HCT116 (cell line): ENCODE measurements at places on chromosomes 3 and 15.

GRCh38 chr3:37526511-37526910 is 335.2 kb upstream of the CTDSPL start:
- no peaks in the 10 kb centered on the region for H3K27me3 ChIP-seq
- no peak for DNase-seq
- H3K36me3 ChIP-seq, result no peaks in the 10 kb centered on the region
- no peak overlapping the region for H3K27ac ChIP-seq

- H3K27ac ChIP-seq, result no peak overlapping the region
- H3K4me1 ChIP-seq, result no peaks in the 10 kb centered on the region
- DNase-seq, result no peak
Observed at GRCh38 chr15:81407718-81408117, 33.7 kb upstream of the TMC3 start.

- no peak overlapping the region for H3K27ac ChIP-seq
- no peaks in the 10 kb centered on the region for H3K36me3 ChIP-seq
- peaks cover 23% of the 10 kb centered on the region for H3K27me3 ChIP-seq
Observed at GRCh38 chr15:101543431-101543830, 53.9 kb upstream of the PCSK6 start.

GRCh38 chr3:143476965-143477640 is 357.5 kb downstream of the CHST2 start:
- H3K4me3 ChIP-seq, result no peak overlapping the region
- no peak overlapping the region for H3K27ac ChIP-seq
- H3K4me1 ChIP-seq, result no peaks in the 10 kb centered on the region
- no peaks in the 10 kb centered on the region for H3K36me3 ChIP-seq

GRCh38 chr3:139718415-139718814 is 40.6 kb upstream of the NMNAT3 start:
- no peak overlapping the region for H3K4me3 ChIP-seq
- H3K27ac ChIP-seq, result no peak overlapping the region
- H3K27me3 ChIP-seq, result peaks cover 74% of the 10 kb centered on the region
- H3K4me1 ChIP-seq, result no peaks in the 10 kb centered on the region
- peak; percentile 26 for DNase-seq
- H3K36me3 ChIP-seq, result no peaks in the 10 kb centered on the region

- peaks cover 37% of the 10 kb centered on the region for H3K4me1 ChIP-seq
- no peaks in the 10 kb centered on the region for H3K27me3 ChIP-seq
- peak overlapping the region; percentile 85 for H3K4me3 ChIP-seq
Observed at GRCh38 chr15:64096668-64097384, 1.0 kb downstream of the SNX1 start.

DNA sequence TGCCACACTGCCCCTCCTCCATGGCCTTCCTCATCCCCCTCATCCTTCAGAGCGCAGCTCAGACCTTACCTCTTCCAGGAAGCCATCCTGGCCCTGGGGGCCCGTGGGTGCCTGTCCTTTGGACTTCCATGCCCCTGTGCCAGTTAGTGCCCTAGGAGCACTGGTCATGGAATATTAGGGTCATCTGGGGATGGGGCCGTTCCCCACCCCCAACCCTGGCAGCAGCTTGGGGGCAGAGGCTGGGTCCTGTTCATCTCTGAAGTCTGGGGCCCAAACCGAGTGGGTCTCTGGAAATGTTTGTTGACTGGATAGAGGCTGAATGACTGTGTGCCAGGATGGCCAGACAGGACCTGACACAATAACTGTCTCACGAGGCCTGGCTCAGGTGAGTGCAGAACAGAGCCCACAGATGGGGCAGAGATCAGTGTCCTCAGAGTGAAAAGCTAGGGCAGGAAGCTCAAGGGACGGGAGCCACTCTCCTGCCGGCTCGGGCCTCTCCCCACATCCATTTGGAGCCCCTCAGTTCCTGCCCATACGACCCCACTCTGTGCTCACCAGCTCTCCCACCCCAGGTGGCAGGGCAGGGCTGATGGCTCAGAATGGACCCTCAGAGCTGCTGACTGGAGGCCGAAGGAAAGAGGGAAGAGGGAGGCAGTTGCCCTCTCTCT is 62.5 kb downstream of the TLE3 start:
- no peak overlapping the region for H3K27ac ChIP-seq
- H3K27me3 ChIP-seq, result peaks cover 8% of the 10 kb centered on the region; the same call in 1 of the 2 replicates
- no peaks in the 10 kb centered on the region for H3K4me1 ChIP-seq
- no peak for DNase-seq

DNA sequence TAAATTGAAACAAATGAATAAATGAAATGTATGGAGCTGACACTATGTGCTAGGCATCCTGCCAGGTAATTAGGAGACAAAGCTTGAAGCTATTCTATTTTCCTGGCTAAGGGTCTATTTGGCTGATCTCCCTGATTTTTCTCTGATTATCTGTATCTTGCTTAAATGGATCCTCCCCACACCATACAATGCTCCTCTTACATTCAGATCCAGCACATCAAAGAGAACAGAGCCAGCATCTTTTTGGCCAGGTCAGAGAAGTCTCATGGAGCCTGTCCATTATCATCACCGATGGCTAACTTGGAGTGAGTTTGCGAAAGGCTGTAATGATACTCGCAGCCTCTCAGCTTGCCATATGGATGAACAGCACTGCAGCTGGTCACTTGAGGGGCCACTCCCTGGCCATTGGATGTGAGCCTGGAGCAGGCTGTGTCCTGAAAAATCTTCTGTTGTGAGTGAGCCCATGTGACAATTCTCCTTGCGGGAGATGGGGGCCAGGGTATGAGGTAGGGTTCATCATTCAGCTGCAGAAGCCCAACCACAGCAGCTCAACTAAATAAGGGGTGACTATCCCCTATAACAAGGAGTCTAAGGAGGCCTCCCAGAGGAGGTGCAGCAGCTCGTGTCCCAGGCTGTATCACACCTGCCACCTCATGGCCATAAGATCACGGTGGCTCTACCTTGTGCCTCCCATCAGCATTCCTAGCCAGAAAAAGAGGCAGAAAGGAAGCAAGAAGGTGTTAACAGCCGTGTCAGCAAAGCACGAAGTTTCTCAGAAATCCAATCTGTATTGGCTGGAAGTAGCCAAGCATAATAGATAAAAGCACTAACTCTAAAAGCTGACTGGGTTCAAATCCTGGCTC is 69.3 kb upstream of the ST8SIA2 start:
- H3K4me1 ChIP-seq, result no peaks in the 10 kb centered on the region
- no peak for DNase-seq
- H3K27ac ChIP-seq, result no peak overlapping the region
- H3K4me3 ChIP-seq, result no peak overlapping the region
- H3K36me3 ChIP-seq, result no peaks in the 10 kb centered on the region

DNA sequence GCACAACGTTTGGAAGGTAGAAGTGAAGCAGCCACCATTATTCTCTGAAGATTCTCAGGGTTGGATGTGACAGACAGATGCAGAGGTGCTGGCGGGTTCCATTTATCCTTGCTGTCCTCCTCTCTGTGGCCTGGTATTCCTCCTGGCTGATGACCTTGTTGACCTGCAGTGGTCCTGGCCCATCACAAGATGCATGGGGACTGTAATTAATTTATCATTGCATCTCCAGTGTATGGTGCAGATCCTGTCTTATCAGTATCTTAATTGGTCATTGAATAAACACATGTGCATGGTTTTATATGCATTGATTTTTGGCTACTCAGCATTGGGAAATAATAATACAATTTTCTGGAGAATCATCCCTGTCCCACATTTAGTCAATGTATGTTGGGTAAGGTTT is 259.4 kb upstream of the LRRFIP2 start:
- no peak overlapping the region for H3K27ac ChIP-seq
- no peaks in the 10 kb centered on the region for H3K27me3 ChIP-seq
- no peak for DNase-seq
- no peak overlapping the region for H3K4me3 ChIP-seq

GRCh38 chr15:67134067-67134838 is 68.9 kb downstream of the SMAD3 start:
- H3K27me3 ChIP-seq, result no peaks in the 10 kb centered on the region
- H3K4me3 ChIP-seq, result no peak overlapping the region
- no peak for DNase-seq
- H3K36me3 ChIP-seq, result peaks cover 14% of the 10 kb centered on the region
- no peak overlapping the region for H3K27ac ChIP-seq

- no peaks in the 10 kb centered on the region for H3K27me3 ChIP-seq
- H3K36me3 ChIP-seq, result no peaks in the 10 kb centered on the region
- no peaks in the 10 kb centered on the region for H3K4me1 ChIP-seq
- no peak overlapping the region for H3K27ac ChIP-seq
- H3K4me3 ChIP-seq, result no peak overlapping the region
Observed at GRCh38 chr3:113261626-113262303, 50.4 kb downstream of the BOC start.

- no peak overlapping the region for H3K4me3 ChIP-seq
- no peak for DNase-seq
- H3K27me3 ChIP-seq, result peaks cover 15% of the 10 kb centered on the region; the same call in 1 of the 2 replicates
- H3K36me3 ChIP-seq, result no peaks in the 10 kb centered on the region
Observed at GRCh38 chr3:114217266-114217665, 20.1 kb downstream of the ZNF80 start.

DNA sequence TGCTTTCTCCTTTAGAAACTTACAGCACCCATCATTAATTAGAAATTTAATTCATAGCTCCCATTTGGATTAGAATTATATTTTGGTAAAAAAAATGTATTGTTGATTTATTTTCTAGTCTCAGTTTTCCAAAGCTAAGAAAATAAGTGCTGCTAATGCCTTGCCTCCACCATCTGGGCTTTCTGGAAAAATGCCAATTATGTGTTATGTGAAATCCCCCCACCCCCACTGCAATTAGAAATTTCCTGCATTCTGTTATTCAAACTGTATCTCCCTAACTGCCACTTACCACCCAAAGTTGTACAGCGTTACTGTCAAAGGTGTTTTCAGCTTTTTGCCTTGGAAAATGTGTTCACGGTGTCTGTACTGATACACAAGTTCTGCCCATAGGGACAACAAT is 617.2 kb upstream of the UBE2E2 start:
- H3K4me3 ChIP-seq, result no peak overlapping the region
- DNase-seq, result no peak
- H3K4me1 ChIP-seq, result no peaks in the 10 kb centered on the region
- no peaks in the 10 kb centered on the region for H3K27me3 ChIP-seq
- no peaks in the 10 kb centered on the region for H3K36me3 ChIP-seq

DNA sequence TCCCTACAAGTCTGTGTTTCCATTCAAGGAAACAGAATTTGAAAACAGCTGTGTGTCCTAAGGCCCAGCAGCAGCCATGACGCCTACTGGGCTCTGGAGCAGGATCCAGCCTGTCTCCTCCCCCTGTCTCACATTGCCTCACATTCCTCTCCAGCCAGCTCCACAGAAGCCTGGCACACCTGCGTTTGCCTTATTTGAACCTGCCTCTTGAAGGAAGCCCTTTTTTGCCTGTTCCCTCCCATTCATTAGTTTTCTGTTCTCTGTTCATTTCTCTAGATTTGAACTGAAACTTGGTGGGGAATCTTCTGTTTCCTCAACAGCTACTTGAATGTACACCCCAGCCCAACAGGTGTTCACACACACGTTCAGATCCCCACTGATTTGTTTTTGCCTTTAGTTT is 890.5 kb downstream of the TUSC7 start:
- no peak overlapping the region for H3K4me3 ChIP-seq
- peaks cover 4% of the 10 kb centered on the region; the same call in 1 of the 2 replicates for H3K27me3 ChIP-seq
- no peak for DNase-seq
- no peak overlapping the region for H3K27ac ChIP-seq
- H3K4me1 ChIP-seq, result no peaks in the 10 kb centered on the region

- H3K4me1 ChIP-seq, result no peaks in the 10 kb centered on the region
- no peaks in the 10 kb centered on the region for H3K27me3 ChIP-seq
- no peak overlapping the region for H3K4me3 ChIP-seq
- no peaks in the 10 kb centered on the region for H3K36me3 ChIP-seq
- DNase-seq, result no peak
- no peak overlapping the region for H3K27ac ChIP-seq
Observed at GRCh38 chr3:110332629-110333028, 739.0 kb upstream of the NECTIN3 start.

DNA sequence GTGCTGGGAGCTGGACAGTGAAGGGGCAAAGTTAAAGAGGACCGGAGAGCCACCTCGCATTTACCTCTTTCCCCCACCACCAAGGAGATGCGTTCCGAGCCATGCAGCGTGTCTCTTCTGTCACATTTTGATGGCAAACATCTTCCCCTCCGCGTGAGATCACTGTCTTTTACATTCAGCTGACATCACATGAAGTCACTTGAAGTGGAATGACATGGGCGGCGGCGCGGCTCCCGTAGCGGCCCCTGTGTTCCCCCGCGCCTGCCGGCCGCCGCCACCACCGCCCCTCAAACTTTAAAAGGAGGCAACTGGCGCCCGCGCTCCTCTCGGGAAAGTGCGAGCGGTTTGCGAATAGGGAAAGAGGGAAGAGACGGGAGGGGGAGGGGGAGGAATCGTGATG is at the start of gene FEZF2:
Gene FEZF2 (minus strand): TSS at position 336 of the 400 bp plus-strand sequence. CDS start 682 bp downstream, outside the sequence.
- no peak for DNase-seq
- no peaks in the 10 kb centered on the region for H3K36me3 ChIP-seq
- no peak within 1 kb of the TSS for H3K27ac ChIP-seq
- H3K27me3 ChIP-seq, result peaks cover 19% of the 10 kb centered on the region; the same call in 1 of the 2 replicates
- no peak within 1 kb of the TSS for H3K4me3 ChIP-seq

DNA sequence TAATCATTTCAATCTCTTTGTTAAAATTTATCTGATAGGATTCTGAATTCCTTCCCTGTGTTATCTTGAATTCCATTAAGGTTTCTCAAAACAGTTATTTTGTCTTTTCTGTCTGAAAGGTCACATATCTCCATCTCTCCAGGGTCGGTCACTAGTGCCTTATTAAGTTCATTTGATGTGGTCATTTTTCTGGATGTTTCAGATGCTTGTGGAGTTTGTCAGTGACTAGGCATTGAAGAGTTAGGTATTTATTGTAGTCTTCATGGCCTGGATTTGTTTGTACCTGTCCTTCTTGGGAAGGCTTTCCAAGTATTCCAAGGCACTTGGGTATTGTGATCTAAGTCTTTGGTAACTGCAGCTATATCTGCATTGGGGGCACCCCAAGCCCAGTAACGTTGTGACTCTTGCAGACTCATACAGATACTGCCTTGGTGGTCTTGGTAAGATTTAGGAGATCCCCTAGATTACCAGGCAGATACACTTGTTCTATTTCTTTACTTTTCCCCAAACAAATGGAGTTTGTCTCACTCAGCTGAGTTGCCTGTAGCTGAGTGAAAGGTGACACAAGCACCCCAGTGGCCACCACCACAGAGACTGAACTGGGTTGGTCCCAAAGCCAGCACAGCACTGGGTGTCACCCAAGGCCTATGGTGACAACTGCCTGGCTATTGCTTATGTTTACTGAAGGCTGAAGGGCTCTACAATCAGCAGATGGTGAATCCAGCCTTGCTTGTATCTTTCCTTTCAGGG is 18.9 kb upstream of the SLC27A2 start:
- H3K4me3 ChIP-seq, result peak overlapping the region; percentile 3; the same call in 1 of the 2 replicates
- no peaks in the 10 kb centered on the region for H3K36me3 ChIP-seq
- H3K27me3 ChIP-seq, result no peaks in the 10 kb centered on the region
- peak; percentile 69 for DNase-seq
- H3K27ac ChIP-seq, result peak overlapping the region; percentile 58; the same call in 1 of the 2 replicates
- H3K4me1 ChIP-seq, result peaks cover 10% of the 10 kb centered on the region

- H3K27ac ChIP-seq, result no peak overlapping the region
- H3K27me3 ChIP-seq, result no peaks in the 10 kb centered on the region; the same call in 1 of the 2 replicates
- no peak for DNase-seq
- no peak overlapping the region for H3K4me3 ChIP-seq
Observed at GRCh38 chr3:135125171-135125801, 330.2 kb downstream of the EPHB1 start.

- no peak for DNase-seq
- H3K4me3 ChIP-seq, result no peak overlapping the region
- H3K36me3 ChIP-seq, result no peaks in the 10 kb centered on the region
- H3K4me1 ChIP-seq, result peaks cover 11% of the 10 kb centered on the region
Observed at GRCh38 chr3:153127788-153128187, 34.2 kb upstream of the RAP2B start.

GRCh38 chr3:13365390-13366379 is 54.4 kb downstream of the NUP210 start:
- H3K27ac ChIP-seq, result no peak overlapping the region
- no peaks in the 10 kb centered on the region for H3K27me3 ChIP-seq
- H3K4me3 ChIP-seq, result no peak overlapping the region
